Gastrocnemius medialis (tissue), 4 donors: ENCODE measurements at places on chromosomes 7 and 10. TPM values are rescaled to one million over a fixed set of nuclear protein-coding genes. Genes with fewer than 3 reads are reported as not detected.

The HOXA7 gene
- 9.2 TPM for total RNA-seq

The AGBL3 gene
- total RNA-seq, result 1.0 TPM

The MYH16 gene
- not detected for total RNA-seq

The BRAF gene
- 28.4 TPM for total RNA-seq

The IFIT1B gene
- total RNA-seq, result not detected

The CNNM1 gene
- not detected for total RNA-seq

The TMEM139 gene
- total RNA-seq, result not detected

The ENTPD1 gene
- 2.7 TPM for total RNA-seq

The NYAP1 gene
- total RNA-seq, result not detected

The THSD7A gene
- total RNA-seq, result 0.75 TPM

The NPTX2 gene
- total RNA-seq, result 18.1 TPM

The AOAH gene
- total RNA-seq, result 0.17 TPM

- no peak for DNase-seq
These were observed 57.4 kb downstream of the MINDY4 start for GRCh38 chr7:30828591-30828990.

DNA sequence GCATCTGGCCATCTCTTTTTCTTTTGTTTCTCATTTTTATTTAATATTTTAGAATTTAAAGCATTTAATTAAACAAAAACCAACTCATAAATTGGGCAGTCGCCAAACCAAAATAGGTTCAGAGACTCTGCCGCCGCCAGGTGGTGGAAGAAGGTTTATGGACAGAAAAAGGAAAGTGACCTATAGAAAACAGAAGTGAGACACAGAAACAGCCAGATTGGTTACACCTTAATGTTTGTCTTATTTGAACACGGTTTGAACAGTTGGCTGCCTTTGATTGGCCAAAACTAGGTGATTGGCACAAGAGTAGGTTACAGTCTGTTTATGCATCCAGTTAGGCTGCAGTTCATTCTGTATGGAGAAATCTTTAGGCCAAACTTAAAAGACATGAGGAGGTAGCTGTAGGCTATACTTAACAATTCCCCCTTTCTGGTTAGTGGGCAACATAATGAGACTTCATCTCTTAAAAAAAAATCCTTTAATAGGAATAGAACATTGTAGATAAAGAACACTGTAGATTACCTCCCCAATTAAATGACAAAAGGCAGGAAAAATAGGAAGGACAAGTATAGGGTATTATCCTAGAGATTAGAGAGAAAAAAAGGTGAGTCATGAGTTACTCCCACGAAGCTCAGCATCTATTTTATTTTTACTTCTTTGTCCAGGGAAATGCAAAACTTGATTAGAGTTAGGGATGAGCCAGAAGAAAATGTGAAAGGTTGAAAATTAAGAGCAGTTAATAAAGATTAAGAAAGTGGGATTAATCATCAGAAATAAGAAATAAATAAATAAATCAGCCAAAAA lies 23.9 kb upstream of the CYCS start:
- no peak for DNase-seq

GRCh38 chr10:26368463-26368862 lies 69.7 kb upstream of the APBB1IP start:
- DNase-seq, result no peak

DNA sequence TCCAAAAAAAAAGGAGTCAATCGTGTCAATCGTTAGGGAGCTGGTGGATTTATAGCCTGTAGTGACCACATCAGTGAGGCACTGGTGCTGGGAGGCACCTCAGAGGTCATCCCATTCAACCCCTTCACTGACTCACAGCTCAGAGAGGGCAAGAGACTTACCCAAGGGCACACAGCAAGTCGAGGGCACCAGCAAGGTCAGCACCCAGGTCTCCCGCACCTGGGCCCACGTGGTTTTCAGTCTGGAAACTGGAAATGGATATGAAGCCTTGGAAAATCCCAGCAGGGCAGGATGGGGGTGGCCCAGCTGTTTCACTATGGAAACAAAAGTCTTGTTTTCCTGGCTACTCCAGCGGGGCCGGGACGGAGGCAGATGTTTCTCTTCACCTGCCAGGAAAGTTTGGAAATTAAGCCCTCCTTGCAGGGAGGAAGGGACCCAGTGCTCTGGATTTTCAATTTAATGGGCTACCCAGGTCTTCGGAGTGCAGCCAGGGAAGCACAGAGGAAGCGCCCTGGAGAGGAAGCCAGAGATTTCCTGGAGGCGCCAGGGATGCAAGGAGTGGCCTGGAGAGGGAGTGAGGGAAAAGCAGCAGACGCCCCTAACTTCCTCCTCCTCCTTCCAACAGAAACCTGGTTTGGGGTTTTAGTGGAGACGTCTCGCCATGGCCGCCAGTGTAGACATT lies 157.2 kb upstream of the TNRC18 start:
- DNase-seq, result no peak

DNA sequence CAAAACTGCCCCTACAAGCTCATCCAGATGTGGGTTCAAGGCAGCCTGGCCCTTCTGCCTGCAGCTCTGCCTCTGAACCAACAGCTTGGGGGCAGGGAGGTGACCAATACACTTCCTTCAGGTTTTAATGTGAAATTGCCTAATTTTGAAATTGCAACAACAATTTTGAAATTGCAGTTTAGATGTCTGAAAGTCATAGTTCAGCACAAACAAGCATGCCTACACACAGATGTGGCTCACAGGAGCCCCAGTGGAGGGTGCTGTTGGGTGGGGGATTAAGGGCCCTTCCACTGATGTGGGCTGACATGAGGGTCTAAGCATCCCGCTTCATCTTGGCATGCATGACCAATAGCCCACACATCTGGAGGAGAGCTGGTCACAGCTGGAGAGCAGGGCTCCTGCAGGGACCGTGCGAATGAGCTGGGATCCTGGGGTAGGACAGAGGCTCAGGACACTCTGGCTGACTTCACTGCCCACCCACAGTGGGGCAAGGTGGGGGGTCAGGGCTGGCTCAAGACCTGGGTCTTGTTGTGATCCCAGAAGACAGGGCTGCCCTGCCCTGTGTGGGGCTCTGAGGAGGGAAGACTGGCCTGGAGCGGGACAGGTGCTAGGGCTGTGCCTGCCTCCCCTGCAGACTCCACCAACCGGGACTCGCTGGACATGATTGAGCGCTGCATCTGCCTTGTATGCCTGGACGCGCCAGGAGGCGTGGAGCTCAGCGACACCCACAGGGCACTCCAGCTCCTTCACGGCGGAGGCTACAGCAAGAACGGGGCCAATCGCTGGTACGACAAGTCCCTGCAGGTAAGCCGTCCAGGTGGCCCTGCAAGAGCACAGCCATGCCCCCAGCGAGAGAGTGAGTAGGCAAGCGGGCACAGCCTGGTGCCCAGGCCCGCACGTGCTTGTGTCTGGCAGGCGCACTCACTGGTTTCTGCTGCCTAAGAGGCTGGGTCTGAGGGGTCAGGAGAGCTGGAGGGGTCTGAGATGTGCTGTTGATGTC lies 32.3 kb downstream of the CHAT start:
- no peak for DNase-seq

GRCh38 chr7:43454936-43455518 lies 127.9 kb upstream of the STK17A start:
- DNase-seq, result no peak

DNA sequence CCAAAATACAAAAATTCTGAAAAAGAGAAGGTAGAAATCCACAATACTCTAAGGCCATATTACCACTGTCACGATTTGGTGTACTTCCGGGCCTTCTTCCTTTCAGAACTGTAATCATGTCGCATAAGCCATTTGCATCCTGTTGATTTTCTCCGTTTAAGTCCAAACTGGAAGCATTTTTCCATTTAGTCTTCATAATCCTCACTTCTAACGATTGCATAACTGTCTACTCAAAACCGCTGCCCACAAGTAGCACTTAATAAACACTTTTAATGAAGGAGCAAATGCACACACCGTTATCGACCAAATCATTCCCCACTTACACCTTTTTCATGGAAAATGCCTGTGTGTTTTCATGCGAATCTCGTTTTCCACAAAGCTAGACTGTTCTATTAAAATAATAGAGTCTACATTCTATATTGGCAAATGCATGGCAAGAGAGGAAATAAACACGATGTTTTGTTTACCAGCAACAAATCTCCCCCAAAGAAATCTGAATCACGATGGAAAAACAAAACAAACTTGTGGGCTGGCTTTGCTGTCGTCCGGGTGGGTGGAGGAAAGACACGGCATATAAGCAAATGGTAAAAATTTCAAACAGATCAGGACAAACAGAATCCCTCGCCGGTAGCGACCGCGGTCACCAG lies 1.0 kb downstream of the ATE1 start:
- no peak for DNase-seq

DNA sequence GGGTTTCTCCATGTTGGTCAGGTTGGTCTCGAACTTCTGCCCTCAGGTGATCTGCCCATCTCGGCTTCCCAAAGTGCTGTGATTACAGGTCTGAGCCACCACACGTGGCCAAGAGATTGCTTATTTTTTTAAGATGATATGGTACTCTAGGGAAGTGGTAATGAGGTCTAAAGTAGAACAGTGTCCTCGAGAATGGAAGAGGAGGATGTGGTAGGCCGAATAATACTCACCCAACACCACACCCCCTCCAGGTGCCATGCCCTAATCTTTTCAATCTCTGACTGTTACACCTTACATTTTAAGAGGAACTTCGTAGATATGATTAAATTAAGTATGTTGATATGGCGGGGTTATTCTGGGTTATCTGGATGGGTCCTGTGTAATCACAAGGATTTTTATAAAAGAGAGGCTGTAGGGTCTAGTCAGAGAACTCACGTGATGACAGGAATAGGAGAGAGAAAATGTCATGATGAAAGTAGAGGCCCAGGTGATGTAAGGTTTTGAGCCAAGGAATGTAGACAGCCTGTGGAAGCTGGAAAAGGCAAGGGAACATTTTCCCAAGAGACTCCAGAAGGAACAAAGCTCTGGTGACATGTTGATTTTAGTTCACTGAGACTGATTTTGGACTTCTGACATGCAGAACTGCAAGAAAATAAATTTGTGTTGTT lies 29.5 kb downstream of the CDK13 start:
- DNase-seq, result no peak

DNA sequence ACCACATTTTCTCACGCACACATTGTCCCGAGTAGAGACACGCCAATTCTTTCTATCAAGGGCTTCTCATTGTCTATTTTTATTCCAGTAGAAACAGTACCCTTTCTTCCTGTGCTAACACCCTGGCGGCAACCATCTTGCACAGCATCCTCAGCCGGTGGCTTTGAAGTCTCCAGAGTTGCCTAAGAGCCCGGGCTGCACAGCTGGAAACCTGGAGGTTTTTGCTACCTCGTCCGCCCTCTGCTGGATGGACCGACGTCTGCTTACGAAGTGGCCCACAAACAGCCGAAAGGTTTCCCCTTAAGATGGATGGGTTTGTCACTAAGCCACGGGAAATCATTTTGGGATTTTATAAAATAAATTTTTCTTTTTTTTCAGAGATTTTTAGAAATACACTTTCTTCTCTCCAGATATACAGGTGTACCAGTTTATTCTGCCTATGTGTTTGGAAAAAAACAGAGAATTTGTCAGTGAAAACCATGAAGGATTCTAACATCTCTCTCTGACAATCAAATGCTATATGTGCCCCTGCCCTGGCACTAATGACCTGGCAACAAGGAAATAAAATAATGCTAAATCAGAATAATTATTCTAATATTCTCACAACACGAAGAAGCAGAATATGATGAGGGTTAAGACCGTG lies 81.8 kb upstream of the FAM204A start:
- peak; percentile 53 for DNase-seq

- no peak for DNase-seq
These were observed 183.0 kb downstream of the SRPK2 start for GRCh38 chr7:105205592-105206237.

GRCh38 chr10:102752934-102753664 lies 9.4 kb downstream of the WBP1L start:
- peak; percentile 35 for DNase-seq

DNA sequence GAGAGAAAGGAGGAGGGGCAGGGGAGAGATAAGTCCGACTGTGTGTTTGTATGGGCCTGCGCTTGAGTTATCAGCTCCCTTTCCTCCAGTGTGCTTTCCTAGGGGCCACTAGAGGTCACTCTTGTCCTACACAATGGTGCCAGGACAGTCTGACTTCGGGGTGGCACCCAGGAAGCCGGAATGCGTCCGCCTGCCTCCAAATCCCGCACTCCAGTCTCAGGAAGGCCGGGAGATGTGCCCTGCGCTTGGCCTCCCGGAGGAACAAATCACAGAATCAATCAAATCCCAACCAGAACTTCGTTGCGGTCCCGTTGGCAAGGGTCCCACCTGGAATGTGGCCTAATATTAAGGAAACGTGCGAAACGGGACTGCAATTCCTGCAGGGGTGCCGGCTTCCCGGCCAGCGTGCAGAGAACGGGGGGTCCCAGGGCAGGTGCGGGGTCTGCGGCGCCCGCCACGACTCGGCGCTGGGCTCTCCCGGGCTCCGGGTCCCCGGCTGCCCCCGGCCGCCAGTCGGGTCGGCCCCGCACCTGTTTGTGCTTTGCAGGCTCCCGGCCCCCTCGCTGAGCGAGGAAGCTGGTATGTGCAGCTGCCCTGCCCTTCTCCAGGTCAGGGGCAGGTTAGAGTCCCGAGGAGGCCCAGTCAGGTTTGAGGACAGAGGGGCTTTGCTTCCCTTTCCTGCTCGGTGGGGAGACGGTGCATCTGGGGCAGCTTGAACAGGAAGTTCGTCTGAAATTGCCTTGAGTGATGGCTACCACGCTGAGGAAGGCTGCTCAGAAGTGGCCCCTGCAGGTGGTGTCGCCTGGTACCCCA lies 21.0 kb upstream of the HPS1 start:
- DNase-seq, result peak; percentile 68

DNA sequence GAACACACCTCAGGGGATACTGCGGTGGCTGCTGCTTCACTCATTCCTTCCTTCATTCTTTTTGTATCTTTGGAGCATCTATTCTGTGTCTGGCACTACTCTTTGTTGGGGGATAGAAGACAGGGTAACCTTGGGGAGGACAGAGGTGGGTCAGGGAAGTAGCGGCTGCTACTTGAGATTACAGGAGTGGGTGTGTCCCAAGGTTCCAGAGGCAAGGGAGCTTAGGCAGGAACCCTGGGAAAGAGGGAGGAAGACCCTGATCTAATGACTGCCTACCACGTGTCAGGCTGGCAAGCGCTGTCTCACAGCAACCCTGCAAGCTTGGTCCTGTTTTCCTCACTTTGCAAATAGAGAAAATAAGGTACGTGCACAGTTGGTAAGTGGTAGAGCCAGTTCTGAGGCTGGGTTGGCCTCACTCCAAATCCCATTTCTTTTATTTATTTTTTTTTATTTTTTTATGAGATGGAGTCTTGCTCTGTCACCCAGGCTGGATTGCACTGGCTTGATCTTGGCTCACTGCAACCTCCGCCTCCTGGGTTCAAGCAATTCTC lies 985.9 kb upstream of the ZNF722 start:
- no peak for DNase-seq

DNA sequence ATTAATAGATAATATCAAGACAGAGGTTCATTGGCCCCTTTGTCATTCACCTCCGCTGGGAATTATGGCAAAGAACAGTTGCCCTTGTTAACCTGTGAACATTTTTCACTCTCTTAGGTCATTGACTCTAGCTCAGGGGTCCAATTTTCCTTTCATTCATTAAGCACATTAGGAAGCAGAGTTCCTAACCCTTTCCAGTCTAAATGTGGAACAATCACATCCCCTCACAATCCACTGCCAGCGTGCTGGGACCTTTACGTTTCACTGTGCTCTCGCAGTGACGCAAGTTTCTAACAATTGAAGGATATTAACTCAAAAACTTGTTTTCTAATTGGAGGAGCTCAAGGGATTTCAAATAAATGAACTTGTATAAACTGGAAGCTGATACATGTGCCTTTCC lies 79.3 kb upstream of the MEOX2 start:
- no peak for DNase-seq

- no peak for DNase-seq
These were observed 114.8 kb upstream of the LANCL2 start for GRCh38 chr7:55250313-55250712.

GRCh38 chr7:96005271-96005670 lies 232.9 kb downstream of the DYNC1I1 start:
- DNase-seq, result no peak

- DNase-seq, result no peak
These were observed 302.5 kb downstream of the ACTR3B start for GRCh38 chr7:153061910-153062528.
